ENCODE measurements at places on chromosomes 11 and 22.
A peak's percentile ranks its signal among the peaks of the same experiment; 100 is the strongest.

GRCh38 chr11:75280227-75280701 lies 39.7 kb downstream of the TPBGL start:
- DNase-seq: peak; percentile 81

GRCh38 chr11:27926486-27926885 lies 181.5 kb downstream of the KIF18A start:
- DNase-seq: no peak

- DNase-seq: no peak
These were observed 102.4 kb upstream of the FSHB start for GRCh38 chr11:30128269-30128932.

- DNase-seq: no peak
These were observed 45.6 kb downstream of the TRMU start for GRCh38 chr22:46381142-46381541.

- no peak for DNase-seq
These were observed 877 bp downstream of the ALG9 start for GRCh38 chr11:111870522-111870885.

- peak; percentile 21 for DNase-seq
These were observed 18.5 kb upstream of the FEZ1 start for GRCh38 chr11:125514336-125515101.

GRCh38 chr22:36470162-36470993 lies 11.1 kb downstream of the TXN2 start:
- DNase-seq: peak; percentile 89

- no peak for DNase-seq
These were observed 68.3 kb upstream of the TSPAN18 start for GRCh38 chr11:44658506-44658850.

GRCh38 chr22:44907765-44908737 lies 101.8 kb downstream of the PHF21B start:
- DNase-seq: no peak

- no peak for DNase-seq
These were observed 33.2 kb upstream of the TCF20 start for GRCh38 chr22:42303396-42304323.

DNA sequence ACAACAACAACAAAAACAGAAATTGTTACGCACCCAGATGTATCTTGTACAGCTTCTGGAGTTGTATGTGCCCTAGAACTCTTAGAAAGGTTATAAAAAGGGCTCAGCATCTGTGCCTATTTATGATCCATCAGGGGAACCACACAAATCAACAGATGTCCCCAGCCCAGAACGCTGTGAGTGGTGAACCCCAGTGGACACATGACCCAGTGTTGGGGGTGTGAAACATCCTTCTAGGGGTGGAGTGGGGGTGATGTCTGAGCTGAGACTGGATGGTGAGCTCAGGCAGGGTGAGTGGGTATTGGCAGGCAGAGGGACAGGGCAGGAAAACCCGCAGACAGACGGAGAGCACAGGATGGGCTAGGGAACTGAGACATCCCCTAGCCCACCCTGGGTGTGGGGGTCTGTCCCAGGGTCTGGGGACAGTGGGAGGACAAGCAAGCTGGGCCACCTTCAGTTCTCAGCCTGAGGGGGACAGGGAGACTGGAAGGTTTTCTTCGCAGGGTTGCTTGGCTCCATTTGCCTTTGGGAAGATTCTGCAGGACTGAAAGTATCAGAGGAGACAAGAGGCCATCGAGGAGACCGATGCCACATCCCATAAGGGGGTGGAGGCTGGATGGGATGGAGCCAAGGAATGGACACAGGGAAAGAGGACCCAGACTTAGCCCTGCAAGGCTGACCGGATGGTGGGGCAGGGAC lies 5.8 kb upstream of the EMID1 start:
- DNase-seq: no peak

DNA sequence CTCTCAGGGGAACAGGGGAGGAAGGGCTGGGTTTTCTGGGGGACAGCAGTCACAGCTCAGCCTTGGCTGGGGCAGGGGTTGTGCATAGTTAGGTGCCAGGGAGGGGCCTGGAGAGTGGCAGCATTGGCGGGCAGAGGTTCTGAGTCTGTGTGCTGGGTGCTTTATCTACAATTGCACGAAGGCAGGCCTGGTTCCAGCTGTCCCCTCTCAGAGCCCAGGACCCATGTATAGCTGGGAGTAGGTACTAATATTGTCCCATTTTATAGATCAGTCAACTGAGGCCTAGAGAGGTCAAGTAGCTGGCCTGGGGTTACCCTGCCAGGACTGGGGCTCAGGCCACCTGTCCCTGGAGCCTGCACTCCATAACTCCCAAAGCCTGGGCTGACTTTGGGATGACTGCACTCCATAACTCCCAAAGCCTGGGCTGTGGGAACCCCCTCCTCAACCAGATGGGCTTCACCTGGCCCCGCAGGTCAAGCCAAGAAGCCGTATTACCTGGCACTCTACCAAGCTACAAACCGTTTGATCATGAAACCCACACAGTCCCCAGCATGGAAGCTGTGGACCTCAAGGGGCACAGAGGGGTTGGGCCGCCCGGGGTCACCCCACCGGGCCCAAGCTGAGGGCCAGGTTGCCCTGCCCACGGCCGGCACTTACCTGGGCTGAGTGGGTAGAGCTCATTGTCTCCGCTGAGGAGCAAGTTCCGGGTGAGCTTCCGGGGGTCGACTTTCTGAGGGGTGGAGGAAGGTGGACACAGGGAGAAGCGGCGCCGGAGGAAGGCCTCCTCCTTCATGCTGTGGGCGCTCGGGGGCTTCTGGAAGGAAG lies 36.5 kb downstream of the OSBPL5 start:
- peak; percentile 19 for DNase-seq

GRCh38 chr11:113670831-113671215 lies 35.3 kb downstream of the TMPRSS5 start:
- DNase-seq: no peak

- no peak for DNase-seq
These were observed 15.7 kb upstream of the ANO5 start for GRCh38 chr11:22177186-22177585.

DNA sequence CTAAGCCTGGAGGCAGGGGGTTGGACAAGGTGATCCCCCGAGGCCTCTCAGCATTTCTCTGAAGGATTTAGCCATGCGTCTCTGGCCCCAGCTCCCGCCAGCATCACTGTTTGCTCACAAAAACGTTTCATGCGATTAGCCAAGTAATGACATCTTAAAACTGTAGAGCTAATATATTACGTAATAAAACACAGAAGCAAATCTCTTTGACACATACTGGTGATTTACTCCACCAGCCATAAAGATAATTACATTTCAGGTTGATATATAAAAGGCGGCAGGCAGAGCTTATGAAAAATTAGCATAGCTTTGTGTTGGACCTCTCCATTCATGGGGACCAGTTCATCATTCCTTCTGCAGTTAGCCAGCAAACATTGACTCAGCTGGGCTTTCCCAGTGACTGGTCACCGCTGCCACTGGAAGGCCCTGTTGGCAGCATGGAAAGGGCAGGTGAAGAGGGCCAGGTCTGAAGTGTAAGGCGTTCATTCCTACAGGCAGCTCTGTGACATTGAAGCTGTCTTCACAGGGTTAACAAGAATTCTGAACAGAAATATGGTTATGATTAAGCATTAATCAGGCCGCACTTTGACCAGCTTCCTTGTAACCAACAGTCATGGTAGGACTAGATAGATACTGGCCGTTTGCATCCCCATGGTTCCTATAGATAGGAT lies 150.3 kb downstream of the NECTIN1 start:
- no peak for DNase-seq

DNA sequence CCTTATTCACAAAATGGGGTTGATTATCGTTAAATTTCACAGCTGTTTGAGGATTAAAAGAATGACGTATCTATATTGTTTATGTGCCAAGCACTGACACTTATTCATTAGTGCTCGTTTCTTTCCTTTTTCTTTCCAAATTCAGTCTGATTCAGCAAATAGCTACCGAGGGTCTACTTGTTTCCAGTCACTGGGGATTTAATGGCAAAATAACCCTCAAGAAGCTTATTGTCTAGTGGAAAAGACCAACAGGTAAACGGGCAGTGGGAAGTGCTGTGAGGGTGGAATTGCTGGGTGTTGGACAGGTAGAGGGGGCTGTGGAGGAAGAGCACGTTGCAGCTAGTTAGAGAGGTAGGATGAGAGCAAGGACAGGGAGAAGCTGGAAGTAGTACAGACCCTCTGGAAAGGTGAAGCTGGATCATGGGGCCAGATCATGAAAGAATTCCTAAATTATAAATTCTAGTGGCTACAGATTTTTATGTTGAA lies 48.3 kb upstream of the BIRC3 start:
- DNase-seq: no peak
